ENCODE measurements at places on chromosomes 5 and 9. TPM values are rescaled to one million over a fixed set of nuclear protein-coding genes. Genes with fewer than 3 reads are reported as not detected.

GRCh38 chr5:134003817-134004625 is 754 bp downstream of the VDAC1 start:
- DNase-seq = no peak

- no peak for DNase-seq
These were observed 10.7 kb downstream of the CAMK2A start for GRCh38 chr5:150278916-150279315.

GRCh38 chr9:128884164-128884563 is 2.2 kb downstream of the LRRC8A start:
- no peak for DNase-seq

DNA sequence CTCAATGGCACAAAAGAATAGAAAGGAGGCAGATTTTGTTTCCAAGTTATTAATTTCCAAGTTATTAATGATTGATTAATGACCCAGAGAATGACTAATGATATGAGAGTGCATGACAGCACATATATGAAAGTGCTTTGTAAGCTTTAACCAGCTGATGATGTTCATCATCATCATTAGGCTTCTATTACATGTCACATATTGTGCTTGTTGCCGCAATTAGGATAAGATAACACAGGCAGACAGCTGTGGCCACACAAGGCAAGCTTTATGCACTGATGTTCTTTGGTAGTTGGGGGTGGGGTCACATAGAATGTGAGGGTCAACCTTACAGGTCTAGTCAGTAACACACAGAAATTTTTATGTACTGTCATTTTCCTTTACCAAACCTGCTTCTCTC is 219.7 kb downstream of the TRPM3 start:
- no peak for DNase-seq

ECM2 gene
- total RNA-seq = not detected
